ENCODE measurements at places on chromosomes 5 and 9.

DNA sequence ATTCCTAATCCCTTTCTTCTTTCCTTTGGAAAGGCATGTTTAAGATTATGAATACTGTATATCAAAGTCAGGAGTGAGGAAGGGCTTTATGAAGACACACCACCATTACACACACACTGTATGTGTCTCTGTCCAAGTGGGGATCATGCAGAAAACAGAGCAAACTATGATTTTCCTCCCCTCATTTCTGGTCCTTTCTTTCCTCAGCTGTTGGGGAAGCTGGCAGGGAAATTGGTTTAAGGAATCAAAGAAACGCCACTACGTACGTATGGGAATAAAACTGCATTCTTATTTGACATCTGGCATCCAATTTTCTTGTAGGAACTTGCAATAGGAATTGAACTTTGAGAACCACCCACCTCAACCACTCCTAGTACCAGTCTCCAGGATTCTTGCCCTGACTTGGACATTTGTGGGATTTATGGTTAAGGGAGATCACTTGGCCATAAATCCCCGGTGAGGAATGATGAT, 125.8 kb downstream of the PDE4D start:
- DNase-seq = no peak

GRCh38 chr5:109903061-109903460, 213.3 kb downstream of the MAN2A1 start:
- DNase-seq = no peak

GRCh38 chr5:140574165-140574564, 9.5 kb downstream of the SLC35A4 start:
- no peak for DNase-seq

GRCh38 chr5:80282054-80282453, 26.2 kb upstream of the SERINC5 start:
- DNase-seq = no peak

DNA sequence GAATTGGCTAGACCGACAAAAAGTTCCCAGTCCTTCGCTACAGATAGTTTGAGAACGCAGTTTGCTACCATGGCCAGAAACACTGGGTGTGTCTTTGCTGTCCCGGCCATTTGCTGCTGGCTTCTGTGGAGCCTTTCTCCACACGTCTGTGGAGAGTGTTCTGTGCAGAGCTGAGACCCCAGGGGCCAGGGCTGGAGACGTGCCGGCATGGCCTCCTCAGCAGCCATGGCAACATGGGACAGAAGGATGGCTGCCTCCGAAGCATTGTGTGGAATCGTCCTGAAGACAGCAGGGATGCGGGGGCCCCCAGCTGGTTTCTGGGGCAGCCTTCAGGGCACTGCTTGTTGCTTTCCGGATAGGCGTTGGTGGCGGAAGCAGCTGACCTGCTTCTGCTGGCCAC, 142.8 kb downstream of the GADD45G start:
- DNase-seq = no peak

GRCh38 chr9:27426511-27427271, 97.4 kb upstream of the IFNK start:
- no peak for DNase-seq

- DNase-seq = no peak
These were observed 283.9 kb upstream of the RFX3 start for GRCh38 chr9:3809724-3810123.

- DNase-seq = no peak
These were observed 69.1 kb downstream of the ARRDC3 start for GRCh38 chr5:91313757-91314673.

GRCh38 chr5:168430296-168430695, 56.0 kb upstream of the RARS1 start:
- DNase-seq = no peak

DNA sequence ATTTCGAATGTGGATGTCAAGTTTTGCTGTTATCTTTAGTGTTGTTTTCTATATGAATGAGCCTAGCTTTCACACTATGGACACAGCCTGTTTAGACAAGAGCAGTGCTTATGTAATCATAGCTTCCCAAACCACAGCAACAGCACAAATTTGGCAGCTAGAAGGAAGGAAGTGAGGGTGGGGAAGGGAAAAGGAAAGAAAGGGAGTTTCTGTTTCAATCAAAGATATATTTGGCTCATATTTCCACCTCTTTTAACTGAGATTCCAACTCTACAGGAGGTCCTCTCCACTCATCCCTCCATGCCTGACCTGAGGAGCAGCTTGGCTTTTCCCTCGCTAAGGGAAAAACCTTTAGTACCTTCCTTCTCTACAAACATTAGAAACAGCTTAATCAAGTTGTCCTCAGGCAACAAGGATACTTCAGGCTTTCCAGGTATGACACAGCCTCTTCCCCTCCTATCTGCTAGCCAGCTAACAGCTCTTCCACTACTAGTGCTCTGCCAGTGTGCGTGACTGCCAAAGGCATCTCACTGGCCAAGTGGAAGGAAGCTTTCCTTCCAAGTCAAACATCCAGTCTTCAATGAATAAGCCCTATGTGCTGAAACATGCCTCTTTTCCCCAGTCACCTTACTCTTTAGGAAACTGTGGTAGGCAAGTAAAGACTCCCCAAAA, 268.6 kb upstream of the PTGER4 start:
- DNase-seq = no peak

DNA sequence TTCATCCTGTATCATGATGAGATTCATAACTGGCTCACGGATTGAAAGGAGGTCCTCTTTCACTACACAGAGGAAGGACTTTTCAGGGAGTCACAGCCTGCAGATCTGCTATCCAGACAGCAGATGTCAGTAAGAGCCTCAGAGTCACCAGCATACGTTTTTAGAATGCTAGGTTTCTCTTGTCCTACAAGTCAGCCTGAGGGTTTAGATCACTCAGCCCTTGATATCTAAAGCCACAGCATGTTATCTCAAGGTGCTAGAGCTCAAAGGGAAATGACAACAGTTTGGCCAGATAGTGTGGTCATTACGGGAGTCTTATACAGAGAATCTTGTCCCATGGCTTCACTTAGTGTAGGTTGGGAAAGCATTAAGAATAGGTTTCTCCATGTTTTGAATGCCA, 30.9 kb upstream of the SLC46A2 start:
- peak; percentile 34 for DNase-seq

- no peak for DNase-seq
These were observed 1.6 kb upstream of the ARAP3 start for GRCh38 chr5:141683596-141684141.

- no peak for DNase-seq
These were observed 180.8 kb downstream of the RGS3 start for GRCh38 chr9:113644321-113644720.

DNA sequence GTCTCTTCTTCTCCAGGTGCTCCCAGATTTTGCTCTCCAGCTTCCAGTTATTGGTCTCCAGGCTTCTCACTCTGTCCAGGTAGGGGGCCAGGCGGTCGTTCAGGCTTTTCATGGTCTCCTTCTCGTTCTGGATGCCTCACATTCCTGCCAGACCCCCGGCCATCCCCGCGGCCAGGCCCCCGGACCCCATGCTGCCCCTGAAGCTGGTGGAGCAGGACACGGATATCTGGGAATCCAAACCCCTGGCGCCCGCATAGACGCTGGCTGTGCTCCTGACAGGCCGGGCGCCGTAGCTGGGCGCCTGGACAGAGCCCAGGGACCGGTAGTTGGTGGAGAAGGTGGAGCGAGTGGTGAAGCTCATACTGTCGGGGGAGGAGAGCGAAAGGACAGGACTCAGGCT, 534.4 kb upstream of the TLE4 start:
- DNase-seq = no peak

GRCh38 chr5:130762031-130762430, 403.0 kb downstream of the HINT1 start:
- no peak for DNase-seq

GRCh38 chr9:128845186-128845931, 15.8 kb upstream of the SPOUT1 start:
- DNase-seq = peak; percentile 3

GRCh38 chr5:6568383-6568782, 64.5 kb downstream of the NSUN2 start:
- no peak for DNase-seq

- no peak for DNase-seq
These were observed 135.6 kb upstream of the IRX4 start for GRCh38 chr5:2018390-2018724.

DNA sequence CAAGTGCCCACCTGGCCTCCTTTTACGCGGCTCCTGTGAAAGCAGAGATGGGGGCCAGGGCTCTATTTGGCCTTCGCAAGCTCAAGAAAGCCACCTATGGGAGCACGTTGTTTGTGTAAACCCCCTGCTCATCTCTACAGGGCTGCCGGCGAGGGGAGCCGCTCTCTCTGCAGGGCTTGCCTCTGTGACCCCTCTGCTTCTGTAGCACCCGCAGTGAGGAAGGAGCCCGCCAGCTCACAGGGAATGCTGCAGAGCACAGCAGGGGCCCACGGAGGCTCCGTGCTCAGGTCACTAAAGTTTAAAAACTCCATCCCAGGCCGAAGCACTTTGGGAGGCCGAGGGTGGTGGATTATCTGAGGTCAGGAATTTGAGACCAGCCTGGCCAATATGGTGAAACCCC, 376.8 kb downstream of the IRX2 start:
- DNase-seq = no peak

- no peak for DNase-seq
These were observed 6.0 kb downstream of the MRPS2 start for GRCh38 chr9:135506327-135507103.

GRCh38 chr9:132192728-132193127, 30.9 kb downstream of the NTNG2 start:
- no peak for DNase-seq

GRCh38 chr5:56088967-56089829, 94.4 kb upstream of the IL6ST start:
- peak; percentile 70 for DNase-seq

- DNase-seq = no peak
These were observed 1115.5 kb downstream of the DTWD2 start for GRCh38 chr5:117872798-117873368.

- DNase-seq = no peak
These were observed 178 bp downstream of the MORN5 start for GRCh38 chr9:122159925-122160246.

- DNase-seq = peak; percentile 65
These were observed 6.3 kb upstream of the MED7 start for GRCh38 chr5:157148734-157149615.

- DNase-seq = no peak
These were observed 190.8 kb downstream of the ELAVL2 start for GRCh38 chr9:23635276-23635675.

- DNase-seq = no peak
These were observed 132.3 kb upstream of the COL5A1 start for GRCh38 chr9:134509281-134509680.

- no peak for DNase-seq
These were observed 124.2 kb downstream of the TRIO start for GRCh38 chr5:14267166-14267838.

DNA sequence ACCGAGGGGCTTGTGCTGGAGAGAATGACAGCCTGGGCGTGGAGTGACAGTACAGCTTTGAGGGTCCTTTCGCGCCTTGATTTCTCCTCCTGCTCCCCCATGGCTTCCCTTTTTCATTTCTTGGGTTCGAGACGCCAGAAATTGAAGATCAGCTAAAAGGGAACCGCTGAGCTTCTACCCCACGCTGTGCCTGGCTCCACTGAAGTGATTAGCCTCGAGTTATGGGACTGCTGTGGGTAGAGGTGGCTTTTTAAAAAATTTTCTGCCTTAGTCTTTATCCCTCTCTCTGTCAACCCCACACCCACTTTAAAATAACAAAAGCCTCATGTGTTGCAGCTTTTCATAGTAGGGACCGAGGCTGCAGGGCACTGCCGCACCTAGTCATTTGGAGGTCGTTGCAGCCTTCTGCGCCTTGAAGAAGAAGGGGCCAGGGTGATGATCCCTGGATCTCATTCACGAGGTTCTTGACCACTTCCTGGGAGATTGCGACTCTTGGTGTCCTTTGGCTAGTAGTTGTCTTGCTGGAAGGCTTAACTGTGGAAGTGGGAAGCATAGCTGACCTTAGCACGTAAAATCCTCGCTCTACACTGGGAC, 603 bp downstream of the PPIP5K2 start:
- DNase-seq = no peak

DNA sequence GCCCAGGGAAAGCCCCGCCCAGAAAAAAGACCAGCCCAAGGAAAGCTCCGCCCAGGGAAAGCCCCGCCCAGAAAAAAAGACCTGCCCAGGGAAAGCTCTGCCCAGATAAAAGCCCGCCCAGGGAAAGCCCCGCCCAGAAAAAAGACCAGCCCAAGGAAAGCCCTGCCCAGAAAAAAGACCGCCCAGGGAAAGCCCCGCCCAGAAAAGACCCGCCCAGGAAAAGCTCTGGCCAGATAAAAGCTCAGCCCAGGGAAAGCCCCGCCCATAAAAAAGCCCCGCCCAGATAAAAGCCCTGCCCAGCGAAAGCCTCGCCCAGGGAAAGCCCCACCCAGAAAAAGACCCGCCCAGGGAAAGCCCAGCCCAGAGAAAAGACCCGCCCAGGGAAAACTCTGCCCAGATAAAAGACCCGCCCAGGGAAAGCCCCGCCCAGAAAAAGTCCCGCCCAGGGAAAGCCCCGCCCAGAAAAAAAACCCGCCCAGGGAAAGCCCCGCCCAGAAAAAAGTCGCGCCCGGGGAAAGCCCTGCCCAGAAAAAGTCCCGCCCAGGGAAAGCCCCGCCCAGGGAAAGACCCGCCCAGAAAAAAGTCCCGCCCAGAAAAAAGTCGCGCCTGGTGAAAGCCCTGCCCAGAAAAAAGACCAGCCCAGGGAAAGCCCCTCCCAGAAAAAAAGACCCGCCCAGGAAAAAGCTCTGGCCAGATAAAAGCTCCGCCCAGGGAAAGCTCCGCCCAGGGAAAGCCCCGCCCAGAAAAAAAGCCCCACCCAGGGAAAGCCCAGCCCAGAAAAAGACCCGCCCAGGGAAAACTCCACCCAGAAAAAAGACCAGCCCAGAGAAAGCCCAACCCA, 11.9 kb downstream of the GRIN1 start:
- peak; percentile 91 for DNase-seq

DNA sequence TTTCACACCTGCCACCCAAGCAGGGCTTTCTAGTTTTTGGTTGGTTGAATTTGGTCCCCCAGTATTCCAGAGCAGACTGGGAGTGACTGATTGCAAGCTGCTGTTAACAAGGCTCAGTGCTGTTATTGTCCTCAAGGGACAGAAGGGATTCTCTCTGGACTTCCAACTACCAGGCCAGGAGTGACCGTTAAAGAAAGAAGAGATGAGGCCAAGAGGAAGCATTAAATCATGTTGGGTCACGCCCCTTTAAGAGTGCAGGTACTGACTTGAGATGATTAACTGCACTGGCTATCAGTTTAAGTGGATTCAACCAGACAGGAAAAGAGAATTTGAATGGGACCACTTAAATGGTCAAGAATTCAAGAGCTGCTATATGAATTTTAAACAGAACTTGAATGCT, 220.8 kb upstream of the PCSK5 start:
- DNase-seq = no peak

DNA sequence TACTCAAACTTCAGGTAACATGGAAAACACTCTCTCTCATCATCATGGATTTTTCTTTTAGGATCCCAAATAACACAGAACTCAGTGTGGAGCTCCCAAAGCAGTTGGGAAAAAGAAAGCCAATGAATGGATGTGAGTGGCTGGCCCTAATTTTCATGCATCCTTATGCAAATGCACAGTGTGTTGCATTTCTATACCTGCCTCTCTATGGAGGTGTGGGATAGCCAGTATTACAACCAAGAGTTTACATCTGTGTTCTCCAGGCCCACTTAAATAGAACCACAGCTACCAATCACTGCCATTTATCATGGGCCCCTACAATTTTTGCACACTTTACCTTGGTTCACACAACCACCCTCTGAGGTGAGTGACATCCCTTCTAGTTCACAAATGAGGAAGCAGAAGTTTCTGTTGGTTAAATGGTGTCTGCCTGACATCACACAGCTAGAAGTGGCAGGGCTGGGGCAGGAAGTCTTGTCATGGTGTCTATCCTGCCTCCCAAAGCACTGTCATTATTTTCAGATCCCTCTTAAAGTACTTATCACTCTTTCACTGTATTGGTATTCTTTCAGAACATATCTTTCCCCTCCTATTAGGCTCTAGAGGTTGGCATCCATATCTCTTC, 17.3 kb downstream of the MAMDC2 start:
- DNase-seq = no peak

Measured in GM20000 (cell line).